T-helper 22 cell (primary cell): ENCODE measurements at places on chromosomes 16 and 17.

- DNase-seq = no peak
Measured at GRCh38 chr16:62029947-62030346, 6.3 kb downstream of the CDH8 start.

DNA sequence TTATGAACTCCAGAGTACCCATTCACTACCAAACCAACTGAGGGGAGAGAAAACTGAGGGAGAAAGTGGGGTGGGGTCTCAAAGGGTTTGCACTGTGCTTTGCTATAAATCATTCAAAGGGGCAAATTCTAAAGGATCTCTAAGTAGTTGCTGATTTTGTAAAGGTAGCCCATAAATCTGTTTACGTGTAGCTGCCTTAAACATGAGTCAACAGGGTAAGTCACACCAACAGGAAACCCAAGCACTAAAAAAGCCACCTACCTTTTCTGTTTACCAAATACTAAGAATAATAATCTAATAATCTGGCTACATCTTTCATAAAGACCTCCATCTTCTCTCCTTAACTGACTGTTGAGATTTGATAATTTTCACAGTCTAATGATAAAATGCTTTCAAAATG is 8.4 kb upstream of the HSBP1 start:
- no peak for DNase-seq

- no peak for DNase-seq
Measured at GRCh38 chr16:6749698-6750097, 582.9 kb upstream of the RBFOX1 start.

DNA sequence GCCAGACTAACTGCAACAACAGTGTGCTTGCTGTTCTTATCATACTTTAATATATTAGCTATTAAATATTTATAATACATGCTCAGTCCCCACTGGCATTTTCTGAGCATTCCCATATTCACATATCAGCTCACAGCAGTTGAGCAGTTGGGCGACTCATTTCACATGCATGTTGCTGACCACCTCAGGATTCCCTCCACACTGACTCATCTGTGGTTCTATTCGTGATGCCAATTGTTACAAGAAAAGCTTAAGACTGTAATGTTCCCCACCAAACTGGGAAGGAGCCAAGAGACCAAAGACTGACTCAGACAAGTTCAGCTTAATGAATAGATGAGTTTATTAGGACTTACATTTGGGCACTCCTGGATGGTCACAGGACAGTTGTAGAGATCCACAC is 100.3 kb upstream of the KIF2B start:
- no peak for DNase-seq

DNA sequence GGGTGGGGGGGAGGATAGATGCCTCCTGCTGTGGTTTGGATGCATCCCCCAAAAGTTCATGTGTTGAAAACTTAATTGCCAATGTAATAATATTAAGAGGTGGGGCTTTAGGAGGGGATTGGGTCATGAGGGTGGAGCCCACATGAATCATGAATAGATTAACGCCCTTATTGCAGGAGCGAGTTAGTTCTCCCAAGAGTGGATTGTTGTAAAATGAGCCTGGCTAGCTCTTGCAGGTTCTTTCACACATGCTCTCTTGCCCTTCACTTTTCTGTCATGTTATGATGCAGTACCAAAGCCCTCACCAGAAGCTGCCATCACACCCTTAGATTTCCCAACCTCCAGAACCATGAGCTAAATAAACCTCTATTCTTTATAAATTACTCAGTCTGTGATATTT is 52.0 kb downstream of the GINS3 start:
- no peak for DNase-seq

DNA sequence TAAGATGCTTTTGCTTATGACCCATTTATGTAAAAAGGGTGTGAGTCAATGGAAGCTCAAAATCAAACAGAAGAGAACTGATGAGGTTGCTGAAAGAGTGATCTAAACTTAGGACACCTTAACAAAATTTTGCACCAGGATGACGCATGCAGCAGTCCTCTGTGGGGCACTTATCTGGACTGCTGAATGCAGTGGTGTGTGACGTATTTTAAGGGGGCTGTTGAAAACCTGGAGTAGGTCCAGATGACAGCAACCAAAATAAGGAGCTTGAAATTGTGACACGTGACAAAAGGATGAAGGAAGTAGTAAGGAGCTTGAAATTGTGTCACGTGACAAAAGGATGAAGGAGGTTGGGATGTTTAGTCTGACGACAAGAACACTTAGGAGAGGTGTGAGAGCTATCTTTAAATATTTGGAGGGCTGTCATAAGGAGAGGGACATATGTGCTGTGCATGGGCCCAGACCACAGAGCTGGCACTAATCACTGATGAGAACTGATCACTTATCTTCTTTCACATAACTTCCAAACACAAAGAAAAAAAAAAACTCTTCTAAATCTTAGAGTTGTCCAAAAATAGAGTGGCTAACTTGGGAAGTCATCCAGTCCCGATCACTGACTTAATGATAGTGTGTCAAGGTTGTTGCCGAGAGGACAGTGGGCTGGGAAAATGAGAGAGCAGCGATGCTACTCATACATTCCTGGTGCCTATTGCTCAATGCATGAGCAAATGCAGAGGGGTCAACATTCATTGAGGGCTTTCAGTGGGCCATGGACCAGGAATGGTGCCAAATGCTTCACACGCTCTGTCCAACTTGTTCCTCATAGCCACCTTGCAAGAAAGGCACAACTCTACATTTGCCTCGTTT is 264.2 kb upstream of the ZFHX3 start:
- DNase-seq = no peak
